ENCODE measurements at places on chromosomes 1 and 21. TPM values are rescaled to one million over a fixed set of nuclear protein-coding genes. Genes with fewer than 3 reads are reported as not detected.
A peak's percentile ranks its signal among the peaks of the same experiment; 100 is the strongest.

The CAPN9 gene
- total RNA-seq = not detected

The OR2M3 gene
- total RNA-seq = not detected

The FAM163A gene
- total RNA-seq = not detected

The BARHL2 gene
- not detected for total RNA-seq

DNA sequence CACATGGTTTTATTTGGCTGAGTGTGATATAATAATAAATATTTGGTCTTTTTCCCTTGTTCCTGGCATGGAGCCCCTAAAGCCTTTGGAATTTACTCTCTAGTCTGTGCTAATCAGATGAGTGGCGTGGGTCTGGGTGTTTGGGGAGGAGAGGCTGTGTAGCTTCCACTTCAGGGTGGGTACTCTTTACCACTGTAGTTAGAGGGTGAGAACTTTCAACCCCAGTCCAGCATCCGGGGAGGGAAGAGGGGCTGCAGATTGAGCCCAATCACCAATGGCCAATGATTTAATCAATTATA, 20.0 kb downstream of the USP25 start:
- DNase-seq = peak; percentile 42

DNA sequence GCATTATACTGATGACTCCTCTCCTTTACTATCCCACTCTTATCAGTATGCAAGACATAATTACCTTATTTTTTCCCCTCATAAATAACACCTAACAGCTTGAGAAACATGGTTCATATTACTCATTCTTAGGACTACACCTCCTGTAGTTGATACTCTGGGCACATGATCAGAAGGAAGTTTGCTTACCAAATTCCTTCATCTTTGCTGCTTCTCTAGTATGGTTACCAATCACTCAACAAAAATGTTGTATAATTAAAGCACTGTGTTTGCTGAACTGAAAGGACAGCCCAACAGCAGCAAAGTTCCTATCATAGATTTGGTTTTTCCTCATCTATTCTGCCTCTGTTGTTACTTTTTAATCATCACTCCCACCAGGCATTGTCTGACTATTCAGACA, 586.3 kb downstream of the LRRIQ3 start:
- DNase-seq = peak; percentile 5

DNA sequence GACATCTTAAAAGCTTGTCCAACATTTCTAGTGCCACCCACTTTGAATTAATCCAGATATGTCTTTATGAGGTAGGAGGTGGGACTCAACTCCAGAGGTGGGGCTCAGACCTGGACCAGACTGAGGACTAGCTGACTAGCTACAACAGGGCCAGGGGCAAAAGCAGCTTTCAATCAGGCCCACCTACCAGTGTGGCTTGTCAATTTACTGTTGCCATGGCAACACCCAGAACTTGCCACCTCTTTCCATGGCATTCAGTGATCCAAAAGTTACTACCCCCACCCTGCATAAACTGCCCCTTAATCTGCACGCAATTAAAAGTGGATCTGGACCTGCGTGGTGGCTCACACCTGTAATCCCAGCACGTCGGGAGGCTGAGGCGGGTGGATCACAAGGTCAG, 113.2 kb upstream of the KAZN start:
- no peak for DNase-seq

DNA sequence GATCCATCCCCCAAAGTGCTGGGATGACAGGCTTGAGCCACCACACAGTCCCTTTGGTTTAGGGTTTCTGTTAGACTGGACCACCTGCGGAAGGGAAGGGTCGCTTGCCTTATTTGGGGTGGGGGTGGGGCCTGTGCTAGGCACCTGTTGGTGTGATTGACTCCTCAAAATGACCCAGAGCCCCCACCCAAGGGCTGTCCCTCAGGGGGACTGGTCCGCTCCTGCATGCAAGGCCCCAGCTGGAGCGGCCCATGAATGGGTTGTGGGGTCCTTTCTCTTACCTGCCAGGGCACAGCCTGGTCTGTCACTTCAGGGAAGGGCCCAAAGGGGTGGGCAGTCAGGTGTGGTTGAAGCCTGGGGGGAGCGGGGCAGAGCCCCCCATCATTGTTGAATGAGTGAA, 1.8 kb upstream of the CSTB start:
- no peak for DNase-seq

DNA sequence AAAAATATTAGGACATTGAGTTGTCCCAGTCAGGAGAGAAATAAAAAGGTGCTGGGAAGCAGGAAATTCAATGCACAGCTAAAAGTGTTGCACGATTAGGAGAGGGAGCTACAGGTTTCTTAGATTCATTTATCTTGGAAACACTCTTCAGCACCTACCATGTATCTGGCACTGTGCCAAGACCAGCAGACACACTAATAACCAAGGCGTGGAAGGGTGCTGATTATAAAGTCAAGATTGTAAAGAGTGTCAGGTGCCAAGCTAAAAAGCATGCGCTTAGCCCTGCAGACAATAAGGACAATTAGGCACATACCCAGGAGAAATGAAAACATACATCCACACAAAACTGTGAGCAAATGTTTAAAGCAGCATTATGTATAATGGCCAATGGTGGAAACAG, 129.9 kb downstream of the DSCAM start:
- DNase-seq = no peak

DNA sequence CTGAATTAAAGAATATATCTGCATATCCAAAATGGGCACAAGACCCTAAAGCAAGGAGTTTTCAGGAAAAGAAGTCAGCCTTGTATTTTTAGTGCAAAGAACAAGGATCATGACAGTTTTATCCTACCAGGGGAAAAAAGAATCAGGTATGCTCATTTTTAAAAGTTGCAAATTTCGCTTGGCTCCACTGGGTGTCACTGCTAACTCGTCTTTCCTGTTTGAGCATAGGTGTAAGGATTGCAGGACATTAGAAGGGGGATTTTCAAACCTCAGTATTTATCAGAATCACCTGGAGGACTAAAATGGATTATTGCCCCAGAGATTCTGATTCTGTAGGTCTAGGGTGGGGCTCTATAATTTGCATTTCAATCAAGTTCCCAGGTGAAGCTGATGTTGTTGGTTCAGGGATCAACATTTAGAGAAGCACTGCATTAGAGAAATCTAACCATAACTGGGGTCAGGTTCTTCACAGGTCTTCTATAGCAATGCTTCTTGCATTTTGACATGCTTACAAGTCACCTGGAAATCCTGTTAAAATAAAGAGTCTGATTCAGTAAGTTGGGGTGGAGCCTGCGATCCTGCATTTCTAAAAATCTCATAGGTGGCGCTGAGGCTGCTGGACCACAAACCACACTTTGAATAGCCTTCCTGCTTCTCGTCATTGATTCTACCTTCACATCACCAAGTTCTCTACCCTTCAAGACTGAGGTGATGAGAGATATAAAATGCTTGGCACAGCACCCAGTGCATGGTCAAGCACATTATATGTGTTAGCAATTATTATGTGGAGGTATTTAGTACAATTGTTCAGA, 39.6 kb downstream of the NUF2 start:
- DNase-seq = no peak

GRCh38 chr1:171126504-171126903, 35.8 kb downstream of the FMO3 start:
- DNase-seq = no peak

- no peak for DNase-seq
Measured at GRCh38 chr1:113768916-113769600, 9.8 kb upstream of the PHTF1 start.

- DNase-seq = no peak
Measured at GRCh38 chr1:5349526-5349925, 642.7 kb downstream of the NPHP4 start.

DNA sequence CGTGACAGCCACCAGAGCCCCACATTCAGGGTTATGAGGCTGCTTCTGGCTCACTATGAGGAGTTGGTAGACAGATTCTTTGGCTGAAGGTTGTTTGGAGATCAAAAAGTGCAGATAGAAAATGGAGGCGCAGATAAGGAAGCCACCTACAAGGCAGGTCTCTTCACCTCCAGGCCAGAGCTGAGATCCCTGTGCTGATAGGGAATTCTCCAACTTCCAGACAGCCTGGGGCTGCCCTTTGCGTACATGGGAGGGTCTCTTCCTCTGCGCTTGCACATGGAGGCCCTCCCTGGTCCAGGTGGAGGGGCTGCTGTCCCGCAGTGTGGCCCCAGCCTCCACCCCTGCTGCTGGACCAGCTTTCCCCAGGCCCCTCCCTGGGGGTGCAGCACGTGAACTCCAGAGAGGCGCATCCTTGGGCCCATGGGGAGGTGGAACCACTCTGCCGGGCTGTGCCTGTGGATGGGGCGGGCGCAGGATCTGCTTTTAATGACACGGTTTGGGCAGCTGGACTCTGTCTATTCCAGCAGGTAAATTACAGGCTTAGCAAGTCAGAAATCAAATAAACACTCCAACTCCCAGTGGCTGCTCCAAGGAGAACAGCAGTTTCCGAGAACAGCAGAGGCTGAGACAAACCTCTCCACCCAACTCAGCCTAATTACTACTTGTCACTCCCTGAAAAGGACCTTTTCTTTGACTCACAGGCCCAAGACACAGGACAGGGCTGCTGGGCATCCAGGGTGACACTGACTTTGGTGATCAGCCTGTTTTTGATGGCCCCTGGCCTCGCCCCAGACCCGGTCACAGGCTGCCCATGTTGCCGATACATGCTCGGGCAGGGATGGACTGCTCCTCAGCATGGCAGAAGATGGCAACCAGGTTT, 12.4 kb downstream of the OXCT2 start:
- no peak for DNase-seq

GRCh38 chr1:167928457-167928852, 8.0 kb upstream of the DCAF6 start:
- DNase-seq = no peak

- no peak for DNase-seq
Measured at GRCh38 chr1:94934551-94934950, 7.6 kb upstream of the CNN3 start.

DNA sequence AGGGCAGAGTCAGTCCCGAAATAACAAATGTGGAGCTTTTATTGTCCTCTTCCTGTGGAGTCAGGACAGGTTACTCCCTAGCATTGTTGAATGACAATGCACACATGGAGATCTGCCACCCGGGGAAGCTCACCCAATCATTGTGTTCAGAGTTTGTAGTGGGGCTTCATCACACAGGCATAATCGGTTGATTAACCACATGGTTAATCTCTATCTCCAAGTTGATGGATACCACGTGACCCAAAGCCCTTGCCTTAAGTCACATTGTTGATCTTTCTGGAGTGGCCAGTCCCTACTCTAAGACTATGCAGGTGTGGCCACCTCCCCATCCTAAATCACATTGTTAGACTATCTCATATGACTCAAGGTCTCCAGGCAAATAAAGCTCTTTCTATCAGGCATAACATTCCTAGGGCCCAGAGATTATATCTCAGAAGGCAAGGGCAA, 2.6 kb upstream of the C1orf141 start:
- DNase-seq = no peak

DNA sequence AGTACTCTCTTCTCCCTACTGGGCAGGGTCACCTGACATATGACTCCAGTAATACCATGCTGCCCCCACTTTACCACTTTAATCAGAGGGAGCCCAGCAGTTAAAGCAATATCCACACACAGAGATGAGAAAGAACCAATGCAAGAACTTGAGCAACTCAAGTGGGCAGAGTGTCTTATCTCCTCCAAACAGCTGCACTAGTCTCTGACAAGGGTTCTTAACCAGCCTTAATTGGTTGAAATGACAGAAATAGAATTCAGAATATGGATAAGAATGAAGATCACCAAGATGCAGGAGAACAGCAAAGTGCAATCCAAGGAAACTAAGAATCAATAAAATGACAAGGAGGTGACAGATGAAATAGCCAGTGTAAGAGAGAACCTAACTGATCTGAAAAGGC, 91.0 kb downstream of the KCNT2 start:
- DNase-seq = no peak
